ENCODE measurements at places on chromosomes 1 and 21.

DNA sequence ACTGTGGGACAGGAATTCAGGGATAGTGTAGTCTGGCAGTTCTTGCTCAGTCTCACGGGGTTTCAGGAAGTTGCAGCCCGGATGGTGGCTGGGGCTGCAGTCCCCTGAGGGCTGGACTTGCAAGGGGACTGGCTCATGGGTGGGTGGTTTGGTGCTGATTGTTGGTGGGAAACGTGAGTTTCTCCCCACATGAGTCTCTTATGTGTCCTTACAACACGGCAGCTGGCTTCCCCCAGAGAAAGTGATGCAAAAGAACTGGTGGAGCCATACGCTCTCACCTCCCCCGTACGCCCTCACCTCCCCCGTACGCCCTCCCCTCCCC, 64.9 kb downstream of the EVA1C start:
- no peak for DNase-seq

DNA sequence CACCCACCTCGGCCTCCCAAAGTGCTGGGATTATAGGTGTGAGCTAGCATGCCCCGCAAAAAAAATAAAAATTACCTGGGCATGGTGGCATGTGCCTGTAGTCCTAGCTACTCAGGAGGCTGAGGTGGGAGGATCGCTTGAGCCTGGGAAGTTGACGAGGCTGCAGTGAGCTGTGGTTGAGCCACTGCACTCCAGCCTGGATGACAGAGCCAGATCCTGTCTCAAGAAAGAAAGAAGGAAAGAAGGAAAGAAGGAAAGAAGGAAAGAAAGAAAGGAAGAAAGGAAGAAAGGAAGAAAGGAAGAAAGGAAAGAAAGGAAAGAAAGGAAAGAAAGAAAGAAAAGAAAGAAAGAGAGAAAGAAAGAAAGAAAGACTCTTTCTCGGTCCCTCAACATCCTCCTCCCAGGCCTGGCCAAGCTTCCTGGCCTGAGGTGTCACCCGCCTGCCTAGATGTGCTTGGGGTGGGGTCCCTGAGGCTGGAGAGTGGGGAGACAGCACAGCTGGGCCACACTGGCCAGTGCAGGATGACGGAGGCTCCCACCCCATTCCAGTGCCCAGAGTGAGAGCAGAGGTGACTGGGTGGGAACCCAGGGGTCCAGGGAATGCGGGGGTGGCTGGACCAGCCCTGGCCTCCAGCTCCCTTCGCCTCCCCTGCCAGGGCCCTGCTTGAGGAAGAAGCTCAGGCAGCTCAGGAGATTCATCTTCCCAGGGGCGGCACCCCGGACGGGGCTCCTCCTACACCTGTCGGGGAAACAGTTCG, 10.2 kb upstream of the GNB1 start:
- peak; percentile 29 for DNase-seq

GRCh38 chr1:71047635-71048607, at the start of gene PTGER3:
Gene PTGER3, minus strand, starts transcription at chr1:71047816. Its CDS starts 239 bp downstream, at chr1:71047577.
- DNase-seq, result peak; percentile 80

GRCh38 chr1:5967351-5968160, 24.7 kb downstream of the NPHP4 start:
- no peak for DNase-seq

DNA sequence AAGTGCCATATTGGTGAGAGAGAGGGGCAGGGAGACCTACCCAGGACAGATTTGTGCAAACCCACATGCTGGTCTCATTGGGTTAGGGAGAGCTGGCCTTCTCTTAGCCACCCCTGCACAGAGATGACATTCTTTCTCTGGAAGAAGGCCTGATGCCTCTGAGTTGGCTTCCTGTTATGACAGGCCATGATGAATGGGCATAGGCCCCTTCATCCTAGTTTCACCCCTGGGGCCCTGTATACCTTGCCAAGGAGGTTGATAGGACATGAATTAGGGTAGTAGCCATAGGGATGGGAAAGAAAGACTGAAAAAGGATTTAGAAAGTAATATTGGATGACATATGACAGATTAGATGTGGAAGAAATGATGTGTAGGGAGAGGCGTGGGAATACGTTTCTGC, 46.6 kb downstream of the TENT5C start:
- DNase-seq, result no peak

DNA sequence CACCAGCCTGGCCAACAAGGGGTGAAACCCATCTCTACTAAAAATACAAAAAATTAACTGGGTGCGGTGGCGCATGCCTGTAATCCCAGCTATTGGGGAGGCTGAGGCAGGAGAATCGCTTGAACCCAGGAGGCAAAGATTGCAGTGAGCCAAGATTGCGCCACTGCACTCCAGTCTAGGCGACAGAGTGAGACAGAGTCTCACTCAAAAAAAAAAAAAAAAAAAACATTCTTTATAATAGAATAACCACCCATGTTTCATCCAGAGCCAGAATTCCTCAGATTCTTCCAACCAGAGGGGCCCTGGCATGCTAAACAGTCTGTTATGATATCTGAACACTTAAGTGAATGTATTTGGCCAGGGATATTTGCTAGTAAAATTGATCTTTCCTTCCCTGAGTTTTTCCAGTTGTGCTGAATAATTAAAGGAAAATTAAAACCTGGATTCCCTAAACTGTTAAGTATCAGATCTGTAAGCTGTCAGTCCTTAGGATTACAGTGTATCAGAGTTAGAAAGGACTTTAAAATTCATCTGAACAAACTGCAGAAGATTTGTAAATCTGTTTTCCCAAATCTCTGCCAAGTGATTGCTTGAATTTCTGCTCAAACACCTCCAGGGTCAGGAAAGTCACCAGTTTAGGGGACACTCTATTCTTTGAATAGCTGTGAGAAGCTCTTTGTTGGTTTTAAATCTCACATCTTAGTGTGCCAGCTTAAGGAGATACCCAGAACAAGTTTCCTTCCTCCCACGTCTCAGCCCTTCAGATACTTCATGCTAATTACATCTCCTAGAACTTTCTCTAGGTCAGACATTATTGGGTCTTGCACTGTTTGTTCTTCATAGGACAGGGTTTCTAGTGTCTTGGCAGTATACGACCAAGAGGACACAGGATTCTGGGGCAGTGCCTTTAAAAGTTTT, 84.6 kb upstream of the BMP8A start:
- no peak for DNase-seq

- DNase-seq, result no peak
Observed at GRCh38 chr1:109543283-109543987, 3.8 kb downstream of the GPR61 start.

DNA sequence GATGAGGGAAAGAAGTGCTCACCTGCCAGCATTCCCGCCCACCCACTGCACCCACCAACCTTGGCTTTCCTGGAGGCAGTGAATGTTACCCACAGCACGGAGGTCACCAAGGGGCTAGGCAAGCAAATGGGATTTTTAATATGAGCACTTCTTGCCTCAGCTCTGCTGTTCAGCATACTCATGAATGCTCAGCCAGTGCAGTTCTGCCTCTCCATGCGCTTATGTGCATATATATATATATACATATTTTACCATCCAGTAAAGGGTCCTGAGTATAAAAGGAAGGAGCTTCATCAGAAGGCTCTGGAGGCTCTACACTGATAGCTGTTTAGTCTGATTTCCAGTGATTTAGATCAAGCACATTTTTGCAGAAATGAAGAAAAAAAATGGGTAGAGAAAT, 366.9 kb downstream of the SIPA1L2 start:
- DNase-seq, result no peak

DNA sequence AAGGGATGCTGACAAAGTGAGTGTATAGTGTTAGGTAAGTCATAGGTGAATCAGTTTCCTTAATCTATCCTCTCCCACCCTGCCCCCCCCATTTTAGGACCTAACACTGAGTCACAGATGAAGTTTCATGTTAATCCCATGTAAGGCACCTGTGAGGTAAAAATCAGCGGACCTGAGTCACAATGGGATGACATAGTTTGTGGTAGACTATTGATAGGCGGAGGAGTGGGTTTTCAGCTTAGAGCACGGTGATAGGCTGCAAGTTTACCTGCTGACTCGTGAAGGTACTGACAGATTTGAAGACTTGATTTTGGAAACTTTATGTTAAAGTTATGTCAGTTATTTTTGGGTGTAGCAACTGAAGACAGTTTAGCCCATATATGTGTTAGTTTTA, 1.7 kb downstream of the TOR1AIP1 start:
- no peak for DNase-seq

- DNase-seq, result no peak
Observed at GRCh38 chr1:36864823-36865601, 169.3 kb downstream of the GRIK3 start.

- DNase-seq, result no peak
Observed at GRCh38 chr1:109258481-109259466, 9.4 kb downstream of the CELSR2 start.

DNA sequence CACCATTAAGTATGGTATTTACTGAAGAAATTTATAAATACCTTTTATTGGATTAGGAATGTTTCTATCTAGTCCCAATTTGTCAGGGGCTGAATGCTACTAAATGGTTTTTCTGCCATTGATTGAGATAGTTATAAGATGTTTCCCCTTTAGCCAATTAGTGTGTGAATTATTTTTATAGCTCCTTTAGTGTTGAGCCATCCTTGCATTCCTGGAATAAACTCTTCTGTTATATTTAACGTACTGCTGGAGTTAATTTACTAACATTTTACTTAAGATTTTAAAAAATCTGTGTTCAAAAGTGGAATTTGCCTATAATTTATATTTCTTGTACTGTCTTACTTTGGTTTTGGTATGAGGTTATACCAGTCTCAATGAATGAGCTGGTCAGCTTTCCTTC, 25.4 kb upstream of the LRRC3 start:
- no peak for DNase-seq

- no peak for DNase-seq
Observed at GRCh38 chr21:45004059-45004422, 64.2 kb downstream of the SLX9 start.

DNA sequence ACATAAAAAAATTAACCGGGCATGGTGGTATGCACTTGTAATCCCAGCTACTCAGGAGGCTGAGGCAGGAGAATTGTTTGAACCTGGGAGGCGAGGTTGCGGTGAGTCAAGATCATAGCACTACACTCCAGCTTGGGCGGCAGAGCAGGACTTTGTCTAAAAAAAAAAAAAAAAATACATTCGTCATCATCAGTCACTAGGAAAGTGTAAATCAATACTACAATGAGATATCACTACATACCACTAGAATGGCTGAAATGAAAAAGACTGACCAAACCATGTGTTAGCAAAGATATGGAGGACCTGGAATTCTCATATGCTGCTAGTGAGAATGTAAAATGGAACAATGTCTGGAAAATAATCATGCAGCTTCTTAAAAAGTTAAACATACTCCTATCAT, 9.3 kb downstream of the SPATA45 start:
- no peak for DNase-seq

- DNase-seq, result no peak
Observed at GRCh38 chr21:15441992-15442391, 287.8 kb upstream of the USP25 start.

DNA sequence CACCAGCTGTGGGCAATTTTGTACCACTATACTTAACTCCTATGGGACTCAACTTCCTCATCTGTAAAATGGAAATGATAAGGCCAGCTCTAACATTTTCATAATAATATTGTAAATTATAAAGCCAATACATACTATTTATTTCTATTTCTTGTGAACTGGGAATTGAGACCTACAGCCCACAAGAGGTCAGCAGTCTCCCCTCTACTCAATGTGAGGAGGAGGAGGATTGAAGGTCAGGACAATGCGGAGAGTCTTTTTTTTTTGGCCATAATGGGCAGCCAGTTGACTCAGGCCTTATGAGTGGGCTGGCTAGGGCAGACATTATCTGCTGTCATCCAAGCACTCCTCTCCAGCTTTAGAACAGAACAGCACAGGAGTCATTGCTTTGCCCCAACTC, 90.5 kb downstream of the NUF2 start:
- DNase-seq, result no peak

DNA sequence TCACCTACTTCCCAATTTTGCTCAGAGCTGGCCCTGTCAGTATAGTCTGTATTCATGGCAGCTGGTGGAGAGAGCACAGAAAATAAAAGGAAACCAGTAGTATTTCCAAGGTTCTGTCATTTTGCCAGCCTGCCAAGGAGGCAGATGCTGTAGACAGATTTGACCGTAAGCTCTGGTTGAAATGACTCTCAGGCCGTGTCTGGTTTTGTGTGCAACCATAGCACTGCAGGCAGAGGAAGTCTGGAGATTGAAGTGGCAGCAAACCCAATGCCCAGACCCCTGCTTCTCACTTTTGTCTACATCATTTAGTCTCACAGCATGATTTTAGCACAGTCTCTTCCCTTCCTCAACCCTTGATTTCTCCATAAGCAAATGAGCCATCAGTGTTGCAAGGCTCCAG, 291.7 kb downstream of the PAPPA2 start:
- no peak for DNase-seq
